ENCODE measurements at places on chromosomes 3 and 15.

- H3K4me1 ChIP-seq = peaks cover 51% of the 10 kb centered on the region
- peaks cover 10% of the 10 kb centered on the region for H3K36me3 ChIP-seq
- peak overlapping the region; percentile 57 for H3K27ac ChIP-seq
Measured at GRCh38 chr3:123688241-123688747, 103.4 kb upstream of the HACD2 start.

GRCh38 chr3:31075471-31075870 lies 181.0 kb upstream of the GADL1 start:
- H3K27me3 ChIP-seq = no peaks in the 10 kb centered on the region
- H3K36me3 ChIP-seq = no peaks in the 10 kb centered on the region
- DNase-seq = no peak

DNA sequence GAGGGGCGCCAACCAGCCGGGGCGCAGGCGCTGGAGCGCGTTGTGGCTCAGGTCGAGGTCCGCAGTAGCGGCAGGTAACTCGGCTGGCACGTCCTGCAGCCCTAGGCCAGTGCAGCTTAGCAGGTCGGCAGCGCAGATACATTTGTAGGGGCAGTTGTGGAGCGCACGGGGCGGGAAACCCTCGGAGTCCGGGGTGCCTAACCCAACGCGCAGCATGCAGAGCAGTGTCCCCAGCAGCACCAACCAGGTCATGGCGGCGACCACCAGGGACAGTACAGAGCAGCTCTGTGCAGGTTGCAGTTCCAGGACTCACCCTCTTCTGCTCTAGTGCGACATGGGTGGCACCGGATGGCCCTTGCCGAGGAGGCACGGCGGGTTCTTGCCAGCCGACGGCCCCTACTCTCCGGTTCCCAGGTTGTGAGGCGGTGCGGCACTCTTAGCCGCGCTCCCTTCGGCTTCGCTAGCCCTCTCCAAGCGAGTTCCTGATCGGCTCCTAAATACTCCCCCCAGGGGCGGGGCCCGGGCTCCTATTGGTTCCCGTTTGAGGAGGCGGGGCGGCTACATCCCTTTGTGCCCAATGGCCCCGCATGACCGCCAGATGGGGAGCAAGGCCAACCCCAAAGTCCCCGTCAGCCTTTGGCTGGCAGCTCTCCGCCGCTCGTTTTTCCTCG lies at the start of gene AMIGO3:
AMIGO3 (minus strand) TSS at position 471 of the 671 bp plus-strand sequence; CDS start at position 252, 219 bp downstream.
- H3K36me3 ChIP-seq = peaks cover 27% of the 10 kb centered on the region
- peak within 1 kb of the TSS; percentile 42 for H3K27ac ChIP-seq
- H3K4me1 ChIP-seq = peaks cover 22% of the 10 kb centered on the region
- no peaks in the 10 kb centered on the region for H3K27me3 ChIP-seq
- peak within 1 kb of the TSS; percentile 64 for H3K4me3 ChIP-seq

DNA sequence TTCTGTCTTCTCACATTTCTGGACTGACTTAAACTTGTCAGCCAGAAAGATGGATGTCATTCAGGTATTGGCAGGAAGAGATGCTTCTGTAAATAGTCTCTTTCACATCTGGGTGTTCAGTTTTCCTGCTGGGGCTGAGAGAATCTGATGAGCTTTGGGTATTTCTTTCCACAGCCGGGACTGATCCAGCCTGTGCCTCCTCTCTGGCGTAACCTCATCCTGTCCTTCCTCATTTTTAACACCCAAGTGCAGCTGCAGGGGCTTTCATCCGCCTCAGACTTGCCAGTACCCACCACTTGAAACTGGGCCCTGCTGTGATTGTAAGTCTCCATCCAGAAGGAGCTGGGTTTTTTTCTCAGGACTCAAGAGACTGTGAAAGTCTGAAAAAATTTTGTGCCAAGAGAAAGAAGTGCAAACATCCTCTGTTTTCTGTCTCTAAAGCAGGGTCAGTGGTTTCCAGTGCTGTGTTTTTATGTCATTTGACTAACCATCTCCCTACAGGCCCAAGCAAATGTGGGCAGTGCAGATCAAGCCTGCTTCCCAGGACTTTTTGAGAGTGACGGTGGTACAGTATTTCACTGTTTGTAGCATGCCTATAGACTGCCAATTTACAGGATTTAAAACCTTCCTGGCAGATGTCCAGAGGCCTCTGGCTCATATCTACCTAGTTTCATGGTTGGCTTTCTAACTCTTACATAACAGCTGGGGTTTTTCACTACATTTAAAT lies 342.7 kb downstream of the PTPRG start:
- DNase-seq = no peak
- no peak overlapping the region for H3K4me3 ChIP-seq
- H3K36me3 ChIP-seq = no peaks in the 10 kb centered on the region
- no peak overlapping the region for H3K27ac ChIP-seq
- H3K27me3 ChIP-seq = no peaks in the 10 kb centered on the region

DNA sequence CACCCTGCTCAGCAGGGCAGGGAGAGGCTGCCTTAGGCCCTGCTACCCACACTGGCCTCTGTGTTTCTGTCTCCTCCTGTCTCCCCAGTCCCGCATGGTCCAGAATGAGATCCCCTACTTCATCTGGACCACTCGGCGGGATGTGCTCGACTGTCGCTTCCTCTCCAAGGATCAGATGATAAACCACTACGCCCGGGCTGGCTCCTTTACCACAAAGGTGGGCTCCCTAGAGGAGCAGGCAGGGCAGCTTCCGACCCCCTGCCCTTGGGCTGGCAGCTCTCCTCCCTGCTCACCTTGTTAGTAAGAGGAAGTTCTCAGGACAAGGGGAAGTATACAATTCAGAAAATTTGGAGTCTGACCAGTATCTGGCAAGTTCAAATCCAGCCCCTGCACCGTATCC lies 5.9 kb downstream of the TTLL3 start:
- H3K27ac ChIP-seq = no peak overlapping the region
- no peak overlapping the region for H3K4me3 ChIP-seq
- no peak for DNase-seq

GRCh38 chr3:156642750-156643728 lies 31.4 kb upstream of the TIPARP start:
- H3K27ac ChIP-seq = no peak overlapping the region
- H3K4me1 ChIP-seq = peaks cover 15% of the 10 kb centered on the region
- no peak for DNase-seq
- no peaks in the 10 kb centered on the region for H3K27me3 ChIP-seq
- H3K4me3 ChIP-seq = no peak overlapping the region

DNA sequence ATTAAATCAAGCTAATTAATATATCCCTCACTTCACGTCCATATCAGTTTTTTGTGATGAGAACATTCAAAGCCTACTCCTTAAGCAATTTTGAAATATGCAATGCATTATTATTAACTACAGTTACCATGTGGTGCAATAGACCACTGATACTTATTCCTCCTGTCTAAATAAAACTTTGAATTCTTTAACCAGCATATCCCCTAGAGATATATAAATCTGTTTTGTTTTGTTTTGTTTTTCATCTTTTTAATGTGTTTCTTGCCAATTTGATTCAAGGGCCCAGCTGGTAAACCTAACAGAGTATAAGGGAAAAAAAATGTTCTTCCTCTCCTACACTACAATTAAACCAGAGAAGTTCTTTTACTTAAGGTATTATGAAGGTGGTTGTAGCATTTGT lies 524.2 kb downstream of the NAALADL2 start:
- no peak overlapping the region for H3K4me3 ChIP-seq
- DNase-seq = no peak
- H3K36me3 ChIP-seq = no peaks in the 10 kb centered on the region
- H3K4me1 ChIP-seq = no peaks in the 10 kb centered on the region
- H3K27me3 ChIP-seq = no peaks in the 10 kb centered on the region

- no peaks in the 10 kb centered on the region for H3K36me3 ChIP-seq
- DNase-seq = no peak
- no peaks in the 10 kb centered on the region for H3K27me3 ChIP-seq
Measured at GRCh38 chr3:108430540-108430939, 79.9 kb downstream of the MYH15 start.

- no peak overlapping the region for H3K4me3 ChIP-seq
- no peaks in the 10 kb centered on the region for H3K27me3 ChIP-seq
- H3K36me3 ChIP-seq = no peaks in the 10 kb centered on the region
- DNase-seq = no peak
Measured at GRCh38 chr3:153373606-153374005, 211.6 kb downstream of the RAP2B start.

GRCh38 chr3:55807210-55807609 lies 320.1 kb upstream of the WNT5A start:
- H3K27ac ChIP-seq = no peak overlapping the region
- no peak for DNase-seq
- H3K27me3 ChIP-seq = no peaks in the 10 kb centered on the region
- H3K4me3 ChIP-seq = no peak overlapping the region
- H3K4me1 ChIP-seq = no peaks in the 10 kb centered on the region
- H3K36me3 ChIP-seq = no peaks in the 10 kb centered on the region

GRCh38 chr3:21783839-21784238 lies 32.8 kb upstream of the ZNF385D start:
- DNase-seq = no peak
- H3K27me3 ChIP-seq = no peaks in the 10 kb centered on the region
- no peaks in the 10 kb centered on the region for H3K4me1 ChIP-seq
- no peak overlapping the region for H3K27ac ChIP-seq

DNA sequence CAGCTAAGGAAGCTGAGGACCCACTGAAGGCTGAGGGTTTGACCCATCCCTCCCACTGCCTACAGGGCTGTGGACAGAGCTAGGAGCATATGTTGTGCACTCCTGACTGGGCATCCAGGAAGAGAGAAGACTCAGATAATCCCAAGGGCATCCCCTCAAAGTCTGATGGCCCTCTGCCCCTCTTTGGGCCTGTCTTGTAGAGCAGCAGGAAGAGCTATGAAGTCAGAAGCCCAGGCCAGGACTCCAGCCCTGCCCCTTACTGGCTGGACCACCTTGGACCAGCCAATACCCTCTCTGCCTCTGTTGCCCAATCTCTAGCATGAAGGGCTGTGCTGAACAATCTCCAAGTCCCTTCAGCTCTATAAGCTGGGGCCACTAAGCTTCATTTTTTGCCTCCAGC lies 210.8 kb downstream of the RPLP1 start:
- H3K4me3 ChIP-seq = no peak overlapping the region
- H3K36me3 ChIP-seq = no peaks in the 10 kb centered on the region
- H3K27me3 ChIP-seq = no peaks in the 10 kb centered on the region
- H3K27ac ChIP-seq = no peak overlapping the region
- H3K4me1 ChIP-seq = peaks cover 12% of the 10 kb centered on the region

DNA sequence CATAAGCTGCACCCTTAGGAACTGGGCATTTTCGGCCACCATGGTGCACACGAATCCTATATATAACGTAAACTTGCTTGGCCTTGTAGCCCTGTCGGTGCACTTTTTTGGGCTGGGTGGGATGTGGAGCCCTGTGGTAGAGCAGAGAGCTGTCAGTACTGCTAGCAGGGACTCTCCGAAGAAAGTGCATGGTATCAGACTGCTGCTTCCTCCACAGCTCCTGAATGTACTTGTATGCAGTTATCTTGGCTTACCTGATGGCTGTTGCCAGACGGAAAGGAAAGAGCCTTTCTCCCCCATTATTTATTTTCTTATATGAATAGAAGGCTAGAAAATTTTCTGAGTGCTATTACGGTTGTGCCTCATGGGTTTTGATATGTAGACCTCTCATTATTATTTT lies 8.4 kb downstream of the GALK2 start:
- no peaks in the 10 kb centered on the region for H3K27me3 ChIP-seq
- H3K4me1 ChIP-seq = no peaks in the 10 kb centered on the region
- H3K36me3 ChIP-seq = no peaks in the 10 kb centered on the region

GRCh38 chr3:88912294-88912877 lies 195.0 kb upstream of the EPHA3 start:
- no peaks in the 10 kb centered on the region for H3K36me3 ChIP-seq
- H3K27me3 ChIP-seq = no peaks in the 10 kb centered on the region
- H3K4me1 ChIP-seq = no peaks in the 10 kb centered on the region
- no peak for DNase-seq
- H3K4me3 ChIP-seq = no peak overlapping the region
- H3K27ac ChIP-seq = no peak overlapping the region

- no peaks in the 10 kb centered on the region for H3K4me1 ChIP-seq
- H3K4me3 ChIP-seq = no peak overlapping the region
- no peak for DNase-seq
- no peaks in the 10 kb centered on the region for H3K36me3 ChIP-seq
Measured at GRCh38 chr3:7813365-7813764, 688.3 kb upstream of the LMCD1 start.

DNA sequence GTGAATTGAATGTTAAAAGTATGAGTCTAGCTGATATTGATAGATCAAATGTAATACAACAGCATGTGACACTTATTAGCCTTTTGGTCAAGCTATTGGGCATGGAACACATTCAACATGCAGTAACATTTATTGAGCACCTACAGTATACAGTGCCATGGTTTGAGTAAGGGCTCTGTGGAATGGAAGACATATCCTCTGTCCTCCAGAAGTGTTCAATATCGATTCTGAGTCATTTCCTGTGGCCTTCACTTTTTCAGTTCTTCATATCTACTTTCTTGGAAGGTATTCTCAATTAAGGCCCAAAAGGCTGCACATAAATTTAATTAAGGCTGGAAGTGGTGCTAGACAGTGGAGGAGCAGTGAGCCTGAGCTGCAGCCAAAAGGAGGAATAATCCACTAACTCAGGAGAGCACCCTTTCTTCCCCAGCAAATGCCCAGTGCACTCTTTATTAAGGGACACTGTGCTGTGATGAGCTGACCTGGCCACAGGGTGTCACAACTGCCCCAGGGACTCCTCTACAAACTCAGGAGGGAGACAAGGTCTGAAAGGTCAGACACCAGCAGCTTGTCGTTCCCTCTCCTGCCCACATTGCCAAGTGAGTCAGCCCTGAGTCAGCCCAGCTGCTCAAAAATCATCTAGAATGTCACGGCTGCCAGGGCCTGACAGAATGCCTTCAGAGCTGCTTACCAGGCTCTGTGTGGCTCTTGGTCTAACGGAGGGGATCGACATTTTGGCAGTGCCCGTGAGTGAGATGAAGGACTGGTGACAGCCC lies 544.8 kb downstream of the AGBL1 start:
- H3K4me1 ChIP-seq = no peaks in the 10 kb centered on the region
- H3K36me3 ChIP-seq = no peaks in the 10 kb centered on the region
- H3K27me3 ChIP-seq = no peaks in the 10 kb centered on the region
- no peak for DNase-seq

- H3K4me3 ChIP-seq = peak overlapping the region; percentile 44
- H3K27me3 ChIP-seq = no peaks in the 10 kb centered on the region
- H3K4me1 ChIP-seq = peaks cover 11% of the 10 kb centered on the region
- DNase-seq = no peak
- peak overlapping the region; percentile 92 for H3K27ac ChIP-seq
- H3K36me3 ChIP-seq = no peaks in the 10 kb centered on the region
Measured at GRCh38 chr3:136250903-136251460, 842 bp downstream of the PCCB start.

DNA sequence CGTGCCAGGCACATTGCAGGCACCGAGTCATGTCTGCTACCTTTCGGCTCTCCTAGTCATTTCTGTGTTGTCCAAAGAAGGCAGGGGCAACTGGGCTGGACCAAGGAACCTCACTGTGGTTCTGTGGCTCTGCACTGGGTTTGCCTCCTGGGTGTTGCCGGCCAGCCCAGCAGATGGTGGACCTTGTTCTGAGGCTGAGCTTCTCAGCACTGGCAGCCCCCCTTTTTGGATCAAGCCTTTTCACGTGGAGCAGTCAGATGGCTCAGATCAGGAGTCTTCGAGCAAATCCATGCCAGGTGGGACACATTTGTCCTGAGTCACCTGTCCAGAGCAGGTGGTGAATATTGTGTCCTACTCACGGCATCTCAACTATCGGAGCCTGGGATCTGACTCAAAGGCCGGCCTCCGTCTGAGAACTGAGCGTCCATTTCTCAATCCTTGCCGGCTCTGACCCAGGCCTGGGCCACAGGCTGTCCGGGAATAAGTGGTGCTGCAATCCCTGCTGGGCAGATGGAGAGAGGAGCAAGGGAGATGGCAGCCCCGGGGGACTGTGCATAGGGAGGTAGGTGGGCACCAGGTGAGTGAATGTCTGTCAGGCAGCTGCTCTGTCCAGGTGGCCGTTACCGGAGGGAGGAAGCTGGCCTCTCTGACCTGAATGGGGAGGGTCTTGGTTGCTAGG lies at the start of gene IL16:
IL16 (plus strand) TSS at position 304 of the 679 bp plus-strand sequence. CDS start 28,521 bp downstream, outside the sequence.
- H3K27me3 ChIP-seq = no peaks in the 10 kb centered on the region
- H3K4me3 ChIP-seq = no peak within 1 kb of the TSS

All from upper lobe of left lung (tissue), 6 donors.